ENCODE measurements at places on chromosomes 7 and 10.

DNA sequence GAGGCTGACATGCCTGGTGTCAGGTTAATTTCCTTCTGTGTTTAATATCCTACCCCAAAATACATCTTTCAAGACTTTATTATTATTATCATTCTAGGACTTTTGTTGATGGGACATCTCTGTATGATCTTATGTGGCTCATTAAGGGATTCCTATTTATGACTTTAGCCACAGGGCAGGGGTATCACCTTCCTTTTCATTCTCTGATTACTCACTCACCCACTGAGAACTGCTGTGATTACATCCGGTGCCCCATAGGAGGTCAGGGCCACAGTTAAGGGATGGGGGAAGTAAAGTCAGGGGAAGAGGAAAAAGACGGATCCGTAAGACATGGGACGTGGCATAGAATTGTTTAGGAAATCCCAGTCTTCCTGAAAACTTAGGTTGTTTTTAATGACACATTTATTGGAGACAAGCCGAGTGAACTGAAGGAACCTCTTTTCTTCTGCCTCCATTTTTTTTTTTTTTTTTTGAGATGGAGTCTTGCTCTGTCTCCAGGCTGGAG, 61.0 kb upstream of the PITRM1 start:
- no peak for DNase-seq

DNA sequence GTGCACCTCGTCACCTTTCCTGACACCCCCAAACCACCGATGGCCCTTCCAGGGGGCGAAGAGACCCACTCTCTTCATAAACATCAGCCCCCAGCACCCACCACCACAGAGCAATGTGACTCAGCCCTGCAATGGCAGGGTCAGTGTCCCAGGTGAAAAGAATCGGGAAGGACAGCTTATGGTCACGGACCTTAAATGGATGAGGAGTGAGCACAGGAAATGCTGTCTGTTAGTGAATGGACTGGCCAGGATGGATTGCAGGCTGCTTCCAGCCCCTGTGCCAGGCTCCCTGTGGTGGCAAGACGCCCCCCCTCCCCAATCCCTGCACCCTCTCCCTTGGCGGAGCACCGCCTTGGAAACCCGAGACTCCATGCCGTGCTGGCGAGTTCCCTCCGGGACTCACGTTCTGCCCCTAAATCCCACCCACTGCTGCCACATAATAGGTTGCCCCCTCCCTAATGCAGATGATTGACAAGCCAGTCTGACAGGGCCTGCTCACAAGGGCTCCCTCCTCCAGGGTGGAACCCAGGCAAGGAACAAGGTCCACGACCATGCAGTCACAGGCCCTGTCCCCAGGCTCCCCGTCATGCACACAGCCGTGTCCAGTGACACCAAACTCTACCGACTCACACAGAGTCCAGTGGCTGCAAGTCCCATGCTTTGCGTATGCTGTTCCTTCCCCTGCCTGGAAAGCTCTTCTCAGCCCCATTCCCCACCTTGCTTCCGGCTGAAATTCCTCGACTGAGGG, 7.3 kb downstream of the ASB13 start:
- no peak for DNase-seq

DNA sequence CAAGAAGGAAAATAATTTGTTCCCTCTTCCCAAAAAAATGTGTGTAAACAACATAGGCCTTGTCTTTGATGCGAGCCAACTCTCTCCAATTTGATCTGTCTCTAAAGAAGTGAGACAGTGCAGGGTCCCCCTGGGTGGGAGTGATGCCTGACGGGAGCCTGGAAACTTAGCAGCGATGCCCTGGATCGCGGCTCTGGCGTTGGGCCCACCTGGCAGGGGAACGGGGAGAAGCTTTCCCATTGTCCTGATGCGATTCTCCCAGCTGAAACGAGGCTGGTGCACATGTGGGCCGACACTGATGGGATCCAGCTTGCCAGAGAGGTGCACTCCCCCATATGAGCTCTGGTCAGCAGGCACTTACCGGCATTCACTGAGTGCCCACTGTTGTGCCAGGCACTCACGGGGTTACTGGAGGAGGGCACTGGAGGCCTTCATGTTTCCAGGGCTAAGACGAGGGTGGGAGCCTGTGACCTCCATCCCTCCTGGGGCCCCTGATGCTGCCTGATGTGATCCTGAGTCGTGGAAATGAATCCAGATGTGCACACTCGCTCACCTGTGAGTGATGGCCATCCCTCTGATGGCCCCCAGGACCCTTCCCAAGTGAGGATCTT, 132.8 kb downstream of the PTPN20 start:
- no peak for DNase-seq

GRCh38 chr7:24871770-24872169, 108.2 kb downstream of the OSBPL3 start:
- DNase-seq: no peak

- no peak for DNase-seq
Measured at GRCh38 chr10:5595994-5596471, 70.4 kb downstream of the ASB13 start.

DNA sequence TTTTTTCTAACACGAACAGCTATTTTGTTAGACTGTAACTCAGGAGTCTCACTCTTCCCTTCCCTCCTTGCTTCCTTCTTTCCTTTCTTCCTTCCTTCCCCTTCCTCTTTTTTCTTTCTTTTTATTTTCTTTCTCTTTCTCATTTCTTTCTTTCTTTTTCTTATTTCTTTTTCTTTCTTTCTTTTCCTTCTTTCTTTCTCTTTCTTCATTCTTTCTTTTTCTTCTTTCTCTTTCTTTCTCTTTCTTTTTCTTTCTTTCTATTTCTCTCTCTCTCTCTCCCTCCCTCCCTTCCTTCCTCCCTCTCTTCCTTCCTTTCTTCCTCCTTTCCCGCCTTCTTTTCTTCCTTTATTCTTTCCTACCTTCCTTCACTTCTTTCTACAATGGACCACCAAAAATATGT, 1443.0 kb upstream of the LRRTM3 start:
- no peak for DNase-seq

Data from inflammatory macrophage treated with lipopolysaccharide for 1 hour (primary cell).